ENCODE measurements at places on chromosomes 2 and 18.
A peak's percentile ranks its signal among the peaks of the same experiment; 100 is the strongest.

DNA sequence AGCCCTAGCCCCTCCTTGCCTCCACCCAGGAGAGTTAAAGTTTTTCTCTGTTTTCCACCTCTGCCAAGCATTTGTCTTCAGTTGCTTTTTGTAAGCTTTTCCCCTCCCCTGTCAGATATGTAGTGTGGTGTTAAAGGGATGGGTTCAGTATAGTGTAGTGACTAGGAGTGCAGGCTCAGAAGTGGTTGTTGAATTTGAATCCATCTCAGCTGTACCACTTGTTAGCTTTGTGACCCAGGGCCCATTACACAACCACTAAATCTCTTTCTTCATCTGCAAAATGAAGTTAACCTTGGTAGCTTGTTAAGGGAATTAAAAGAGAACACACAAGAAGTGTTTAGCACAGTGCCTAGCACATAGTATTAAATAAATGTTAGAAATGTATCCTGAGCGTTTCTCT, 56.9 kb downstream of the MAP3K20 start:
- no peak for DNase-seq

DNA sequence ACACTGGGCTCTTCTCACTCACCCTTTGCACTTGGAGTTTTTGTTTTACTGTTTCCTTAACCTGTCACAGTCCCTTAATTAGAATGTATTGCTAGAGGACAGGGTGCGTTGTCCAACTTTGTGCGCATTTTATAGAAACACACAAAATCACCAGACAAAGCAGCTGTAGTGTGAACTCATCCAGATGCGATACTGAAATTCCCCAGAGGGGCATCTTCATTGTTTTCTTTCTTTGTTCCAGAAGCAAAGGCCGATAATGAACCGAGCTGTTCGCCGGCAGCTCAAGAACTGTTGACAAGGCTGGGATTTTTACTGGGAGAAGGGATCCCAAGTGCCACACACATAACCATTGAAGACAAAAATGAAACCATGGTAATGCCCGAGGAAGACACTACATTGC, 137.6 kb downstream of the WDSUB1 start:
- DNase-seq = no peak

DNA sequence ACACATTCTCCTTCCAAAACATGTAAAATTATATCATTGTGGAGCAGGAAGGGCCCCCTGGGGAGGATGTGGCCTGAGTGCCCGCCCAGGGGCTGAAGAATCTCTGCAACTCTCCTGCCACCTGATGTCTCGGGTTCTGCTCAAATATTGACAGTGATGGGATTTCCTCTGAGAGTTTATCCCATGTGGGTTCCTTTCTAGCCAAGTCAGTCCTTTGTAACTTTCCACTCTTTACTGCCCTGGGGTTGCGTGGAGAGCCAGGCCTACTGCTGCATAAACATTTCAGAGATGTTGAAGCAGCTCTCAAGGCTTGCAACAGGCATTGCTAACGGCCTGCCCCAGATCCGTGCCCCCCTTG, 4.0 kb upstream of the RAB17 start:
- no peak for DNase-seq

DNA sequence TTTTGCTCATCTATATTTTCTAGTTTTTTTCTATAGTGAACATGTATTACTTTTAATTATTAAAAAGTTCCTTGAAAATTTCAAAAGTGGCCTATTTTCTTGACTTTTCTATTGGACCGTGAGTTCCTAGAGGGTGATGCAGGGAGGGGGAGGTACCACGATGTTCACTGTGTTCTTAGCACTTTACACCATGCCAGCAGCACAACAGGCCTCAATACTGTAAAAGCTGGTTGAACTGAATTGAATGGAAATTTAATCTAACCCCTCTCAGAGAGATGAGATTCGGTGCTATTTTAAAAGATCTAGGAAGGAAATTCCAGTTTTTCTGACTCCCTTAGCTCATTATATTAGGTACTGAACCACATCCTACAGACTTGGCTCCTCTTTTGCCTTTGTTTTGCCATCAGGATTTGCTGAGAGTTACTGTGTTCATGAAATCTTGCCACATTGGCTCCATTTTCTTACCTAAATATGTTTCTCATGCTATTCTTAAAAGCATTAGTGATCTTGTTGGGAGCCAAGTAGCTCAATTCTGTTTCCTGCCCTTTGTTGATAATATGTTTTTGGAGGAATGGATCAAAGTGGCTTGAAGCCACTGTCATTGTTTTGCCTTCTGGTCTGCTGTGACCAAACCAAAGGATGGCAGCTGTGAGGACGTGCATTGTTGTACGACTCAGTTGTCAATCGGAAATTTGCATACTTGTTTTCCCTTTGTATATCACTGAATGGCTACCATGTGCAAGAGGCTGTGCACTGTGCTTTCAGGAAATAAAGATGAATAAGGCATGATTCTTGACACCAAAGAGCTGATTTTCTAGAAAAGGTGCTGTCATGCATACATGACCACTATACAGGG, 25.3 kb downstream of the MYO1B start:
- no peak for DNase-seq

- DNase-seq = peak; percentile 28
Measured at GRCh38 chr2:222690564-222691200, 19.2 kb downstream of the MOGAT1 start.

GRCh38 chr2:220701115-220701514, 871.0 kb downstream of the EPHA4 start:
- no peak for DNase-seq

GRCh38 chr2:211928201-211928600, 610.4 kb downstream of the ERBB4 start:
- no peak for DNase-seq

- DNase-seq = no peak
Measured at GRCh38 chr18:26519114-26519513, 29.2 kb downstream of the KCTD1 start.

GRCh38 chr2:240247868-240248720, 107.6 kb upstream of the OTOS start:
- DNase-seq = no peak

- DNase-seq = no peak
Measured at GRCh38 chr18:48679236-48679635, 140.4 kb downstream of the CTIF start.
